ENCODE measurements at places on chromosomes 16 and 17.

GRCh38 chr16:77995843-77996455 is 26.4 kb upstream of the CLEC3A start:
- no peak for DNase-seq

DNA sequence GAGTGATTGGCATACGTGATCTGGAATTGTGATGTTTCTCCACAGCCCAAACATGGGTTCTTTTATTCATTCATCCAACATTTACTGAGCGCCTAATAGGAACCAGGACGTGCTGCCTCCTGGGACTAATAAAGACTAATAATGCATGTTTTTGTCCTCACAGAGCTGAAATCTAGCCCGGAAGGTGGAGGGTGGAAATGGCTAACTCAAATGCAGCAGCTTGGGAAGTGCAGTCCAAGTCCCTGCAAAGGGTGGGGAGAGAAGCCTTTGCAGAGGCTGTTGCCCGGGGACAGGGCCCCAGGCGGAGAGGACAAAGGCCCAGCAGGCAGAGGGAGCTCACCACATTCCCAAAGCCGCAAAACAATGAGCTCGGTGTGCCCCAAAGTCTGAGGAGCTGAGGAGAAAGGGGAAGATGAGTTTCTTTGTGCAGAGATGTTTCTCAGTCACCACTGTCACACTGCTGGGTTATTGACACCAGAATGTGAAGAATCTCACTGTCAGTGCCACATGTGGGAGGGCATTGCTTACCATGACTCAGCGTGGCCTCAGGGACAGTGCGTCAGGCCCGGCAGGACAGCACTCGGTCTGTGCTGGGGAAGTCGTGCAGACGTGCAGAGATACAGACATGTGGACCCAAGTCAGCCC is 118.2 kb upstream of the CHMP6 start:
- DNase-seq, result no peak

DNA sequence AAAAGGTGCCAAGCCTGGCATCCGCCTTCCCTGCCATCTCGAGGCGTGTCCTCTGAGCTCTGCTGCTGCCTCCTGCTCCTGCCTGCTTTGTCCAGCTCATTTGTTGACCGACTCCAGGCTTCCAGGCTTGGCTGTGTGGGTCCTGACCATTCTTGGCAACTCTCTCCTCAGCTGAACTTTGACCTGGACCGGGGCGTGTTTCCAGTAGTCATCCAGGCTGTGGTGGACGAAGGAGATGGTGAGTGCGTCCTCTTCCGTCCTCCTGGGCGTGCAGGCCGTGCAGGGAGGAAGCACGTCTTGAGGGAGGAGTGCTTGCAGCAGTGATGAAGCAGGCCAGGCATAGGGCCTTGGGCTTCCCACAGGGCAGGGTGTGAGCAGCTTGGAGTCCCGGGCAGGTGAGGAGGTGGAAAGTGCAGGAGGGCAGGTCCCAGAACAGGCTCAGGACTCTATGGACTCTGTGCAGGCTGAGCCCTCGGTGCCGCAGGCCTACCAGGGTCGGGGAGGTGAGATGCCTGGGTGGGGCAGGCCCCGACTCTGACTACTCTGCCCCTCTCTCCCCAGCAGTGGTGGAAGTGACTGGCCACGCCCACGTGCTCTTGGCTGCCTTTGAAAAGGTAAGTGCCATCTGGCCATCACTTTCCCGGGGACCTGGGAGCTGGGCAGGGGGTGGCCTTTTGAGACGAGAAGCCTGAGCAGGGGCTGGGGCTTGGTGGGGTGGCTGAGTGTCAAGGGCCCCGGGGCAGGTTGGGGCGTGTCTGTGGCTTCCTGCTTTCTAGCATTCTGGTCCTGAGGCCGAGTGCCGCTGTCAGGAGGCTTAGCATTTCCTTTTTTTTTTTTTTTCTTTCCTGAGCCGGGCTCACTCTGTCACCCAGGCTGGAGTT is 28.6 kb upstream of the NUDT16L1 start:
- DNase-seq, result no peak

DNA sequence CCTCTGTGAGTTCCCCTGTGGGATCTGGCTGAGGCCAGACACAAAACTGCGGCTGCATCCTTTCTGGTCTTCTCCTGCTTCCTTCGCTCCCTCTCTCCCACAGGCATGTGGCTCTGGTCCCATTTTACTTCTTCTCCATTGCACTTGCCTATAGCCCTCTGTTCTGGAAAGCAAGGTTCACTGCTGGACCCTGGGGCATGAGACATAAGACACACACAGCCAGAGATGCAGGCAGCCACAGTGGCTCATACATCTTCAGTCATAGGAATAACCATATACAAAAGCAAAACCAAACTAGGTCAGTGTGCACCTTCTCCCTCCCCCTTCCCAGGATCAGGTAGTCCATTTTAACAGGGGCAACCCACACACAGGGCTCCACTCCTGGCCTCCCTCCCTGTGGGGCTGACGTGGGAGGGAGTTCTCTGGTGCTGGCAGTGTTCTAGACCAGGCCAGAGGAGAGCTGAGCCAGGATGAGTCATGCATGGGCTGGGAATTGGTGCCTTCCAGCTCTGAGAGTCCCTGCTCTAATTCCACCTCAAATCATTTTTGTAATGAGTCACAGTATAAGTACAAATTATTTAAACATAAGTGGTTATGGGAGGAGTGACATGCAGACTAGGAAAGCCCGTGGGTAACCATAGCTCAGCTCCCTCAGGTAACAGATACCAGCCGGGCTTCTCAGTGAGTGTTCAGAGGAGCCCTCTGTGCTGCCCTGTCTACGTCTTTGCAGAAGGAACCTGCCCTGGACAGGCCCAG is 58.0 kb downstream of the ASIC2 start:
- no peak for DNase-seq

Data from stimulated activated CD4-positive, alpha-beta T cell treated with anti-CD3 and anti-CD28 coated beads, TNF-alpha, amount 100 ng/mL, for 24 hours (primary cell).